ENCODE measurements at places on chromosomes 3 and 15. TPM values are rescaled to one million over a fixed set of nuclear protein-coding genes. Genes with fewer than 3 reads are reported as not detected.

DNA sequence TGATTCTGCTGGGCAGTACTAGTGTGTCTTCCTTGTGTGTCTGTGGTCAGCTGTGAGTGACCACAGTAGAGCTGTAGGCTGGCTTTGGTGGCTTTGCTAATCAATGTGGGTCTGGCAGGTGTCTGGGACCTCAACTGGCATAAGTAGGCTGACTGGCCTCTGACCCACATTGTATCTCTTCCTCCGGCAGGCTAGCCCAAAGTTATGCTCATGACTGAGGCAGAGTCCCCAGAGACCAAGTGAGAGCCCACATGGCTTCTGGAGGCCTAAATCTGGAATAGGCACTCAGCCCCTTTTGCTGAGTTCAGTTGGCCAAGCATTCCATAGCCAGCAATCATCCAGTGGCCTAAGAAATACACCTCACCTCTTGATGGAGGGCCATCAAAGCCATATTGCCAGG, 289.1 kb upstream of the SUCLG2 start:
- no peak for DNase-seq

DNA sequence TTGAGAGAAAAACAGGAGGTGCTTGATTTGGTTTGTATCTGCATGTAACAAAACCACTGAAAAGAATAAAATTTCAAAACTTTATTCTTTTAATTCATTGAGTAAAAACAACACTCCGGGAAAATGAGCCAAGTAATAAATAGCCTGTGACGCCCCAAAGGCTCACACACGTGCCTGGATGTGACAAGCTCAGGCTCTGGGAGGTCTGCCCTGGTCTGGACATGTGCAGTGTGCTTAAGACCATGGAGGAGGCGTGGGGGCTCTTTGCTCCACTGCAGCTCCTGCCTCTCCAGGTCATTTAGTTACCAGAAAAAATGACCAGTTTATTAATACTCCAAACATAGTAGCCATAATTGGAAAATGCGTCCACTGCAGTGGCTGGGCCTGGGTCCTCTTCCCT, 8.6 kb upstream of the NME9 start:
- no peak for DNase-seq

The FBXW12 gene
- not detected for total RNA-seq

GRCh38 chr3:74648107-74648506, 33.6 kb upstream of the CNTN3 start:
- DNase-seq: no peak

GRCh38 chr3:191269289-191270085, 59.7 kb upstream of the CCDC50 start:
- DNase-seq: peak; percentile 71

The NR1I2 gene
- not detected for total RNA-seq

The CHMP2B gene
- total RNA-seq: 26.2 TPM

- peak; percentile 95 for DNase-seq
These were observed 22.1 kb upstream of the TRA2B start for GRCh38 chr3:185959609-185960521.

DNA sequence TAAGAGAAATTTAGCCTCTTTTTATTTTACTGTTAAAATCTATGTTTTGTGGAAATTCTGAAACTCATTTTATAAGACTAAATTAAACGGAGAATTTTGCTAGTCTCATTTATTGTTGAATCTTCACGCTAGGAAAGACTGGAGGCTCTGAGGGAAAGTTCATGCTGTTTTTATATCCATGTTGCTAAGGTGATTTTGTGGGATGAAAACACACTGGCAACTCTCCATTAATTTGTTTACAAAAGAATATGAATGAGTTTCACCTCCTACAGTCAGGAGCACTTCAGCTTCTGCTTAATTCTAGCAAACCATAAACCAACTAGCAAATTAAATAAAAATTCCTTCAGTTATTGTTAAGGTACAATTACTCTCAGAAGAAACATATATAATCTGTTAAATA, 195.4 kb downstream of the RAP2B start:
- DNase-seq: no peak

DNA sequence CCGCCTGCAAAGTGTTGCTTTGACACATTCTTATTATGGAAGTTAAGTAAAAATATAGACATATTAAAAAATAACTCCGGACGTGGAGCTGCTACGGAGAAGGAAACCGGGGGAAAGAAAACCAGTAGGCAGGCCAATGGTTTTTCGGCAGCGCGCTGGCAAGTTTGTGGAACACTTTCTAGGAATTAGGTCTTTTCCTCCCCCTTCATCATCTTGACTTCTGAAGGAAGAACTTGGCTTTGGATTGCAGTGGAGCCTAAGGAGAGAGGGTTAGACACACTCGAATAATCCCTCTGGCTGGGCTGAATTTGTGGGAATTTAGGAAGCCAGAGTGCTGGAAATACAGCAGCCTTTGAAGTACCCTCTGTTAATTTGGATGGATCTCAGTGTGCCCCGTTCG, 317 bp downstream of the ROBO2 start:
- no peak for DNase-seq

DNA sequence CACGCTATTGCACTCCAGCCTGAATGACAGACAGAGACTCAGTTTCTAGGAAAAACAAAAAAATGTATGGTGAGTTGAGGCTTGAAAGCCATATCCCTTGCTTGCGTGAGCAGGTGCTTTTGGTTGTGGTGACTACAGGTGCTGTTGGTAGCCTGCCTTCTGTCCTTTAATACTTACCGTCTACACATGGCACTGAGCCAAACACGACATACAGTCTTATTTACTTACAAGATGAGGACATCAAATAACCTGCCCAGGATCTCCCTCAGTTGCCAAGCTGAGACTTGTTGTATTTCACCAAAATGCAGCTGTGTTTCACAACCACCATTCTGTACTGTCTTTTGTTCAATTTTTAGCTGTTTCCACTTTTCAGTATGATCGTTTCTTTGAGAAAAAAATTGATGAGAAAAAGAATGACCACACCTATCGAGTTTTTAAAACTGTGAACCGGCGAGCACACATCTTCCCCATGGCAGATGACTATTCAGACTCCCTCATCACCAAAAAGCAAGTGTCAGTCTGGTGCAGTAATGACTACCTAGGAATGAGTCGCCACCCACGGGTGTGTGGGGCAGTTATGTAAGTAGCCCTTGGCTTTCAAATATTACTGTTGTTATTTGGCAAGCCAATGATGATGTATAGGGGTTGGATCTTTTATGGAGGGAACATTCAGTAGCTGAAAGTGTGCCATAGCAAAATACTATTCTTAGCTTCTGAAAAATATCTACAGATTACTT, 6.5 kb downstream of the ALAS1 start:
- DNase-seq: no peak

The ARPIN gene
- 3.4 TPM for total RNA-seq

The GMPS gene
- total RNA-seq: 126 TPM

DNA sequence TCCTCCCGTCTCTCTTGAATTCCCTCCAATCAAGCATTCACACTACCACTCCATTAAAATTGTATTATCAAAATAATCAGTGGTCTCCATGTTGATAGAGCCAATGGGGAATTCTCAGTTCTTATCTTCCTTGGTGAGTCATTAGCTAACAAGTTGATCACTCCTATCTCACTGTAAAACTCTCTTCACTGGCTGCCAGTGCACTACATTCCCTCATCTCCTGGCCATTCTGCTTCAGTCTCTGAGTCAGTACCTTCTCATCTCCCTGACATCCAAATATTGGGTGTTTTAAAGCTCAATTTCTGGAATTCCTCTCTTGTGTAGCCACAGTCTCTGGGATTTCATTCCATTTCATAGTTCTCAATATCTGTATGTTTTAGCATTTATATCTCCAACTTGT, 175.2 kb downstream of the ALDH1A2 start:
- DNase-seq: no peak

- DNase-seq: no peak
These were observed 312.9 kb downstream of the RORA start for GRCh38 chr15:60916032-60916678.

The THPO gene
- 0.74 TPM for total RNA-seq

GRCh38 chr3:178203650-178204049, 332.6 kb upstream of the KCNMB2 start:
- DNase-seq: no peak

The BFSP2 gene
- total RNA-seq: not detected

- DNase-seq: no peak
These were observed 6.0 kb downstream of the MPI start for GRCh38 chr15:74895830-74896229.

The RTF1 gene
- total RNA-seq: 9.4 TPM

The WDR72 gene
- total RNA-seq: 11.5 TPM

GRCh38 chr3:166955201-166955939, 424.7 kb downstream of the ZBBX start:
- peak; percentile 86 for DNase-seq

DNA sequence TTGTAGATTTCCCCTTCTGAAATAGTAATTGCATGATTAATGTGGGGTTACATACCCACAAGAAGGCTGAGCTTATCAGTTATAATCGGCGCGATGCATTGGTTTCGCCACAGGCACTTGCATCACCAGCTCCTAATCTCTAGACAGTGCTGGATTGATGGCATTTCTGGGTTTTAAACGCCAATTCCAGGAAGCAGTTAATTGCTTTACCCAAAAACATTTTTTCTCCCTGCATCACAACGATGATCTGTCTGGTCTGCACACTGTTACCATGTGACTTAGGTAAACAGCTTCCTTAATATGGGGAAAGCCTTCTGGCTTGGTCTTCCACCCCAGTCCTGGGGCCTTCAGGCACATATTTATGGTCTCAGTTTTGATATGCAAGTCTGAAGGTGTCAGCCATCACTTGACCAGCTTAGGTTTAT, 70.0 kb upstream of the HEG1 start:
- DNase-seq: peak; percentile 93

The MUSTN1 gene
- total RNA-seq: not detected

DNA sequence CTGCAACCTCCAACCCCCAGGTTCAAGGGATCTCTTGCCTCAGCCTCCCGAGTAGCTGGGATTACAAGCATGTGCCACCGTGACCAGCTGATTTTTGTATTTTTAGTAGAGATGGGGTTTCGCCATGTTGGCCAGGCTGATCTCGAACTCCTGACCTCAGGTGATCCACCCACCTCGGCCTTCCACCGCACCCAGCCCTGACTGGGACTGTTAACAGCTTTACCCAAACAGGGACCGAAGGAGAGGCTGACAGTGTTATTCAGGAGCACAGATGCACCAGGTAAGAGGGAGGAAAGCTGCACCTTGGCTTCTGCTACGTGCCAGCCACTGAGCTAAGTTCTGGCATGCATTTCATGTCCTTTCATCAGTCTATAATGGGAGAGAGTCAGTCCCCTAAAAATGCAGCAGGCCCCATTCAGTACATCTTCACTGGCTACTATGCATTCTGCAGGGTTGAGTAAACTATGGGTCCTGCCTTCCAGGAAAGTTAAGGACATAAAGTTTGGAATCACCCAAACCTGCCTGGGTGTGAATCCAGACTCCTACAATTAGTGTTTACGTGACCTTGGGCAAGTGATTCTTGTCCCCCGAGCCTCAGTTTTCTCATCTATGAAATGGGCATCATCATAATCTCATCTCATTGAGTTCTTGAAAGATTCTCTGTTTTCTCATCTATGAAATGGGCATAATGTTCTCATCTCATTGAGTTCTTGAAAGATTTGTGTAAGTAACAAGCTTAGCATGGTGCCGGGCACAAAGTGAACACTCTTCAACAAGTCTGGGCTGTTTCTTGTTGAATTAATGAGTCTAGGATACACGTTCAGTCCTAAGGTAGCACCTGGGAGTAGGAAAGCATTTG, 82.2 kb downstream of the CPN2 start:
- no peak for DNase-seq

DNA sequence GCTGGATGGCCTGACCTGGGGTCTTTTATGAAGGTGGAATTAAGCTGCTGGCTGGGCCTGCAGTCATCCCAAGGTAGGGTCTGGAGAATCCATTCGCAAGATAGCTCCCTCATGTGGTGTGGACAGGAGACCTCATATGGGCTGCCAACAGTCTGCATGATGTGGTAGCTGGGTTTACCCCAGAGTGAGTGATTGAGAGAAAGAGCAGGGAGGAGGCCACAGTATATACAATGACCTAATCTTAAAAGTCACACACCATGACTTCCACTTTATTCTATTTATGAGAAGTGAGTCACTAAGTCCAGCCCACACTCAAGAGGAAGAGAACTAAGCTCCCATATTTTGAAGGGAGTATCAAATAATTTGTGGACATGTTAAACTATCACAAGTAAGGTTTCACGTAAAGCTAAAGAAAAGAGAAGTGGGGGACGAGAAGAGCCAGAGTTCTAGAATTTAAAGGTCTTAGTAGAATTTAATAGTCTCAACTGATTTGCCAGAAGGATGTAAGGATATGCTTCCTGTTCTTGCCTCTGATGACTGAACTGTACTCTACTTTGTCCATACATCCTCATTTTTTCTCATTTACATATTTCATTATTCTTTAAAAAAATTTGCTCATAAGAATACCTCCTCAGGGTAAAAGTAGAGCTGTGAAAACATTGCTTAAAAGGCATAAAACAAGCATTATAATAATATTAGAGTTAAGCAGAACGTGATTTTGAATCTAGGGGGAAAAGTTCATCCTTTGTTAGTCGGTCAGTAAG, 184.4 kb downstream of the PEX5L start:
- peak; percentile 90 for DNase-seq

DNA sequence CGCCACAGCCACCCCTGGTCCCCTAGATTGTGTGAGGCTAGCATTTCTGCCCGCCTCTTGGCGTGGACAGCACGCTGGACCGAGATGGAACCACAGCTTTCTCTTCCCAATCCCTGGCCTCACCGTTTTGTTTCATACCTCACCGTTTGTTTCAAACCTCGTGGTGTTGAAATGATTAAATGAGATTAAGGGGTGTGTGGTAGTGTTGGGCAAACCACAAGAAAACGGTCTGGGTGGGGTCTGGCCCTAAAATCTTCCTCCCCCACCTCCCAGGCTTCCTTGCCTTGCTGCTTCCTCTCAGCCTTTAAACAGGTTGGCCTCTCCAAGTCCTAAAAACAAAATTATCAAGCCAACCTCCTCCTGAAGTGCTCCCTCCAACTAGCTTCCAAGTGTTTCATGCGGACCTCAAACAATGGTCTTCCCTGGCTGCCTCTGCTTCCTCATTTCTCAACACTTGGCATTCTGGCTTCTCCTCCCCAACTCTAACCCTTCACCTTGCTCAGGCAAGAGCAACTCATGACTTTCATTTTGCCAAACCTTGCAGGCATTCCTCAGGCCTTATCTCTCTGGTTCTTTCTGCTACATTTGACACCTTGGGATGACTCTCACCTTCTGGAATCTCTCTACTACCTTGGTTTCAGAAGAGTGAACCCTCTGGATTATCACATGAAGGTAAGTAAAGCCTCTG, 1.4 kb upstream of the ATP13A3 start:
- no peak for DNase-seq

GRCh38 chr15:36050899-36051298, 504.9 kb upstream of the DPH6 start:
- no peak for DNase-seq

All from H4 (cell line).